Frontal cortex (tissue), 4 donors: ENCODE measurements at places on chromosomes 13 and 19. TPM values are rescaled to one million over a fixed set of nuclear protein-coding genes. Genes with fewer than 3 reads are reported as not detected.

Gene TMPRSS9
- total RNA-seq: 0.41 TPM

- DNase-seq: no peak
Measured at GRCh38 chr19:3190470-3190770, 4.7 kb downstream of the NCLN start.

Gene ZNF221
- total RNA-seq: 15.9 TPM

Gene PLIN4
- under 0.01 TPM for total RNA-seq

DNA sequence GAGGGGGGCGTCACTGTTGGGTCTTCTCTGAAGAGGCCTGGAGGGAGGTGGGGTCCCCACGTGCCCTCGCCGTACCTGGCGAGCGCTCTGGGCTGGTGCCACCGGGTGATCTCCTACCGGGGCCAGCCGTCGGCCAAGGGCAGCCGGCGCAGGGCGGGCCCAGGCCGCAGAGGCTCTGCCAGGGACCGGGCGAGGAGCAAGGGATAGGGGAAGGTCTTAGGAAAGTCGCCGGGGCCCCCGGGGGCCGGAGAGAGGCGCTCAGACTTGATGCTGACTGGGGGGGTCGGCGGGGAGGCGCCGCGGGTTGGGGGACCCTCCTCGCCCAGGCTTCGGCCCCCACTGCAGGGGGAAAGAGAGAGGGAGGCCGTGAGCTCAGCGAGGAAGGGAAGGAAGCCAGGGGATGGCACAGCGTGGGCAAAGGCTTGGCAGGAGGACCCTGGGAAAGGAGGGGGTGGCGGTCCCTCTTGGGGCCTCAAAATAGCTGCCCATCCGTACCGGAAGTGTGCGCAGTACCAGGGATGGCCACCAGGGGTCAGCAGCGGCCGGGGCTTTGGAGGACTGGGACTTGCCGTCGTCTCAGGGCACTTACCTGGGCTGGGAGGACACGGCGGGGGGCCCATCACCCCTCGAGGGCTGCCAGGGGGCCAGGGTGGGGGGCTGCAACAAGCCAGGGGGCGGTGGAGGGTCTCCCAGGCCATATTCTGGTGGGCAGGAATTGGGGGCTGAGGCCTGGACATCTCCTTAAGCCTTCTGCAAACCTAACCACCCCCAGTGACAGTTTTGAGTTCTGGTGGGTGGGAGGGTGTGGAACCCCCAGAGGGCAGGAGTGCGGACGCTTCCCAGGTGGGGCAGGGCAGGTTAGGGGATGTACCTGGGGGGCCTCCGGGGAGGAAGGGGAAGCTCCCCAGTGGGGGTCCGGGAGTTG is 7.7 kb upstream of the TMEM161A start:
- DNase-seq: peak; percentile 86

Gene DKKL1
- 1.2 TPM for total RNA-seq

- DNase-seq: no peak
Measured at GRCh38 chr13:92682832-92683517, 543.6 kb upstream of the GPC6 start.

Gene ZIC2
- total RNA-seq: 2.4 TPM

DNA sequence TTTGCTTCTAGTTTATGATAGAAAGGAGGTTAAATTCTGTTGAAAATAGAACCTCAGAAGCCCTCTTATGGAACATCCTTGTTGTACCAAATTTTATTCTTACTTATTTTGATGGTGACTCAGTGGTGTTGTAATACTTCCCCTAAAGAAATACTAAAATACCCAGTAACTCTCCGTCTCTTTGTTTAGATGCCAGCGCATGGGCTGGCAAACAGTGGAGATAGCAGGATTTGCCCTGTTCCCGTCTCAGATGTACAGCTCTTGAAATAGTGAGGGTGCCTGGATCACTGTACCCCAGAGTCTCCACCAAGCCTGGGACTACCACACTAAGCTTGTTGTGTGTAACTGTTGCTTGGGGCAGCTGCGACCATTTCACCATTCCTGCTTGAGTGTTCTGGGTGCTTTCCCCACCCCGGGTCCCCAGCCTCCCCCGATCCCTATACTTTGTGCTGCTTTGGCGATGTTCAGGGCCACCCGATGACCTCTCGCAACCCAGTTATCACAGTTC is 67.0 kb upstream of the TEX29 start:
- no peak for DNase-seq

- no peak for DNase-seq
Measured at GRCh38 chr13:90416519-90416918, 931.0 kb upstream of the MIR17HG start.

Gene ZNF616
- 28.9 TPM for total RNA-seq

Gene ENOX1
- 50.5 TPM for total RNA-seq

Gene TLE6
- 0.82 TPM for total RNA-seq

GRCh38 chr19:49520705-49521319 is 7.0 kb upstream of the RCN3 start:
- DNase-seq: no peak

Gene CEACAM20
- not detected for total RNA-seq

Gene PINLYP
- 6.9 TPM for total RNA-seq

GRCh38 chr19:42427313-42427712 is at the start of gene LIPE:
LIPE (minus strand) TSS chr19:42427388; CDS start chr19:42427149, 239 bp downstream.
- DNase-seq: no peak

- no peak for DNase-seq
Measured at GRCh38 chr19:58558066-58558622, at the start of gene UBE2M. UBE2M (minus strand) TSS chr19:58558611; CDS start chr19:58558381, 230 bp downstream.

Gene ZNF253
- 41.2 TPM for total RNA-seq

DNA sequence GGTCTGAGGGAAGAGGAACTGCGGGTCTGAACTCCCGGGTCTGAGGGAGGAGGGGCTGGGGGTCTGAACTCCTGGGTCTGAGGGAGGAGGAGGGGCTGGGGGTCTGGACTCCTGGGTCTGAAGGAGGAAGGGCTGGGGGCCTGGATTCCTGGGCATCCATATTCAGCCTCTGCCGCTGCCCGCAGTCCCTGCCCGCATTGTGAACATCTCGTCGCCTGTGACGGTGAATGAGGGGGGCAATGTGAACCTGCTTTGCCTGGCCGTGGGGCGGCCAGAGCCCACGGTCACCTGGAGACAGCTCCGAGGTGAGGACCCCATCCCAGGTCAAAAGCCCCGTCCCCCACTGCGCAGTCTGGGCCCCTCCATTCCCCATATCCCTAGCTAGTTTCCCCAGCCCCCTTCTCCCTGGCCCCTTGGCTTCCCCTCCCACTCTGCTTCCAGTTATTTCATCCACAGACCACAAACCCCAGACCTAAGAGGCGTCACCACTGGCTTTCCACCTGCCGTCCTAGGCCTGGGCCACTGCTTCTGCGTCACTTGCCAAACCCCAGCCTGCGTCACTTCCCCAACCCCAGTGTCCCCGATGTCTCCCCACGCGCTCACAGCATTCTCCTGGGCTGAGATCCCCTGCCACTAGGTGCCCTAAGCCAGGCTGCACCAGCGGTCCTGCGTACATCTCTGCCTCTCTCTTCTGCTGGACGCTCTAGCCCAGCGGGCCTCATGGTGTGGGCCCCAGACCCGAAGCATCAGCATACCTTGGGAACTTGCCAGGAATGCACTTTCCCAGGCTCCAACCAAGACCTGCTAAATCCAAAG is 13.9 kb downstream of the IGLON5 start:
- DNase-seq: no peak

DNA sequence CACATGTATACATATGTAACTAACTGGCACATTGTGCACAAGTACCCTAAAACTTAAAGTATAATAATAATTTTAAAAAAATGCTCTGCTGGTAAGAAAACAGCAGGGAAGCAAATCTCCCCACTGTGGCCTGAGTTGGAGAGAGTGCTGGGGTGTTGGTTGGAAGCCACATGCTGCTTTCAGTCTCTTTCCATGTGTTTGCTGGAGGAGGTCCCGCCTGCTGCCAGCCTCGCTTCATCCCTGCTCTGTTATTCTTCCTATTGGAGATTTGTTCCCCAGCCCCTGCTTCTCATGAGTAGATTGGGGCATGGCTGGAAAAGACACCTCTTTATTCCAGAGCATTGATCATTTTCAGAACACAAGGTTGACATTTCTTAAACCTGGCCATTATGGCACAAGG is 230.5 kb downstream of the FGF9 start:
- DNase-seq: no peak

Gene CALR3
- not detected for total RNA-seq

Gene ZNF416
- total RNA-seq: 12.2 TPM

- no peak for DNase-seq
Measured at GRCh38 chr19:13079542-13079986, 23.1 kb downstream of the LYL1 start.

GRCh38 chr19:13104360-13104847 is 1.7 kb upstream of the LYL1 start:
- peak; percentile 67 for DNase-seq

DNA sequence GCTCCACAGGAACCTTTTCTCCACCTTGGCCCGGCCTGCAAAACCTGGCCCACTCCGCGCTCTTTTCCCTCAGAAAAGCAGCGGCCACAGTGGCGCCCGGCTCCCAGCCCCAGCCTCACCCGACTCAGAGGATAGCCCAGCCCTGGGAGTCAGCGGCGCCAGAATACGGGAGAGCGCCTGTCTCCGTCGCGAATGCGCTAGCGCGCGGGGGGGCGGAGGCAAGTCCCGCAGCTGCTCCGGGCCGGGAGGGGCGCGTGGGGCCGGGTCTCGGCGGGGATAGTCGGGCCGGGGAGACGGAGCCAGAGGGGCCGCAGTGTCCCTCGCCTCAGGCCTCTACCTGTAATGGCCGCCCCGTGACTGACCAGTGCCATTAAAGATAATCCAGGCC is at the start of gene ZFP30:
TSS of gene ZFP30 (minus strand) at position 165 of the 388 bp plus-strand sequence. CDS start 7,643 bp downstream, outside the sequence.
- DNase-seq: peak; percentile 89
